ENCODE measurements at places on chromosomes 11 and 22.

DNA sequence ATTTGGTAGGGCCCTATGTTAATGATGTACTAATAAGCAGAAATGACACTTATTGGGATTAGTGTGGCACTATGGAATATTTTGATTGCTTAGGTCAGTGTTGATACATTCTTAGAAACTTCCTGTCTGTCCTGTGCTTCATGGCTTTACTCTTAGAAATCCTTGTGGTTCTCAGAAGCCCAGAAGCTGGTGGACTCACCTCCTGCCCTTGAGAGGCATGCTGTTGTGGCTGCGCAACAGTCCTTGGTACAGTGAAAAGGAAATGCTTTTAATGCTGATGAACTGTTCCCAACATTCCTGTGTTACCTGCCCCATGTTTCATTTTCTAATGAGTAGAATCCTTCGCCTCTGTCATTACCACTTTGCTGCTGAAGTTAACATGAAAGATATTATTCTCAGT, 52.4 kb upstream of the MYO18B start:
- DNase-seq = no peak

GRCh38 chr11:26201411-26201810, 130.5 kb upstream of the ANO3 start:
- no peak for DNase-seq

DNA sequence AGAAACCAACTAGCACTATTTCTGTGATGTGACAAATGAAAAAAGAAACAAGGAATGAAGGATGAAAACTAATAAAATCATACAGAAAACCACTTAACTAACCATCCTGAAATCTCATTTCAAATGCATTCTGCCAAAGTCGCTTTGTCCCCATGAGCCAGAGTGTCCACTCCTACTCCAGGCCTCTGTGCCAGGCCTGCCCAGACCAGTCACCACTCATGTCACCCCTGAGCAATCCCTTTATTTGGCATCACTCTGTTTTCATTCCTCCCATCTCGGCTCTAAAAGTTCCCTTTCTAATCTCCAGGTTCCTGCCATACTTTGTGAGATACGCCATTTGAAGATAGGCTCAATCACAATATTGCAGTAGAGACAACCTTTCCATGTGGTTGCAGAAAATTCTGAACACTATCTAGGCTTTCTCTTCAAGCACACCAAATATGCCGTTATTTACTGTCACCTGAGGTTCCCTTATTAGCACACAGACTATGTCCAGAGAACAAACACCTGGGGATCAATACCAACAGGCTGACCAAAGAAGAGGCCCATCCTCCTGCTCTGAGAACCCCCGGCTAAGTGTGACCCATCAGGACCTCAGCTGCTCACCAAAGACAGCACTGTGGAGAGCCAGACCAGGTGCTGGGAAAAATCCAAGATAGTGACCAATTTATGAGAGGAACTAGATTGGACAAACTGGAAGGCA, 202.4 kb downstream of the LARGE1 start:
- no peak for DNase-seq

DNA sequence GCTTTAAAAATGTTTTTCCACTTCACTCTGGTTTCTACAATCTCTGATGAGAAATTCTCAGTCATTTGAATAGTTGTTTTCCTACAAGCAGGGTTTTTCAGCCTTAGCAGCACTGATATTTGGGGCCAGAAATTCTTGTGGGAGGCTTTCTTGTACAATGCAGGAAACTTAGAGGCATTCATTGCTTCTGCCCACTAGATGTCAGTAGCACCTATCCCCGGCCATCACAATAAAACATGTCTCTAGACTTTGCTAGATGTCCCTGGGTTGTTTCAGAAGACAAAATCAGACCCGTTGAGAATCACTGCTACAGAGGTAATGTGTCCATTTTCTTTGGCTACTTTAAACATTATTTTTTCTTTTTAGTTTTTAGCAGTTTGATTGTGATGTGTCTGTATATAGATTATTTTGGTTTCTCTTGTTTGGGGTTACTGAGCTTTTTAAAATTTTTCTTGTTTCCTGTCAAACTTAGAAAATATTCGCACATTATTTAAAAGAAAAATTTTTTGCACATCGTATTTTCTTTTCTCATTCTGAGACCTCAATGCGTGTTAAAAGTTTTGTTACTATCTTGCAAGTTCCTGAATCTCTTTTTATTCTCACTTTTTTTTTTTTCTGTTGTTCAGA, 60.8 kb upstream of the CCDC179 start:
- DNase-seq = no peak

- no peak for DNase-seq
Observed at GRCh38 chr11:17838102-17838501, 103.5 kb downstream of the KCNC1 start.

GRCh38 chr11:61273178-61274078, 21.7 kb downstream of the VWCE start:
- no peak for DNase-seq

- no peak for DNase-seq
Observed at GRCh38 chr11:69352715-69353319, 58.9 kb downstream of the MYEOV start.

DNA sequence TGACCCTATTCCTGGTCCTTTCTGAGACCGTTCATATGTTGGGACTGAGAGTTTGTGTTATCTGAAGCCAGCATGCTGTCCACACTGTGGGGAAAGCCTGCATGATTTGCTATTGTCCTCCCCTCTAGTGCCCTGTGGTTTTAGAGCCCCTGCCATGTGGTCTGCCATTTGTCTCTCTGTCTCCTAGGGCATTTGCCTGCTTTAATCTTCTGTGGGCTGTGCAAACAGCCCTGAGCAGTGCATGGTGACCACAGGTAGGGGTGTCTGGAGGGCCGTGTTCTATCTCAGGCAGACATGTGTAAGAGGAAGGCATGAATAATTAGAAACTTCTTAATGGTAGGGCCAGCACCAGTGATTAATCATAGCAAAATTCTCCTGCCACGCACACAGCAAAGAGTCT, 23.0 kb downstream of the AMPD3 start:
- DNase-seq = no peak

GRCh38 chr11:28615542-28615941, 507.4 kb downstream of the METTL15 start:
- DNase-seq = no peak

GRCh38 chr11:58992489-58992888, 53.2 kb downstream of the GLYATL1 start:
- DNase-seq = no peak

GRCh38 chr22:37199760-37200108, 11.7 kb upstream of the C1QTNF6 start:
- no peak for DNase-seq

DNA sequence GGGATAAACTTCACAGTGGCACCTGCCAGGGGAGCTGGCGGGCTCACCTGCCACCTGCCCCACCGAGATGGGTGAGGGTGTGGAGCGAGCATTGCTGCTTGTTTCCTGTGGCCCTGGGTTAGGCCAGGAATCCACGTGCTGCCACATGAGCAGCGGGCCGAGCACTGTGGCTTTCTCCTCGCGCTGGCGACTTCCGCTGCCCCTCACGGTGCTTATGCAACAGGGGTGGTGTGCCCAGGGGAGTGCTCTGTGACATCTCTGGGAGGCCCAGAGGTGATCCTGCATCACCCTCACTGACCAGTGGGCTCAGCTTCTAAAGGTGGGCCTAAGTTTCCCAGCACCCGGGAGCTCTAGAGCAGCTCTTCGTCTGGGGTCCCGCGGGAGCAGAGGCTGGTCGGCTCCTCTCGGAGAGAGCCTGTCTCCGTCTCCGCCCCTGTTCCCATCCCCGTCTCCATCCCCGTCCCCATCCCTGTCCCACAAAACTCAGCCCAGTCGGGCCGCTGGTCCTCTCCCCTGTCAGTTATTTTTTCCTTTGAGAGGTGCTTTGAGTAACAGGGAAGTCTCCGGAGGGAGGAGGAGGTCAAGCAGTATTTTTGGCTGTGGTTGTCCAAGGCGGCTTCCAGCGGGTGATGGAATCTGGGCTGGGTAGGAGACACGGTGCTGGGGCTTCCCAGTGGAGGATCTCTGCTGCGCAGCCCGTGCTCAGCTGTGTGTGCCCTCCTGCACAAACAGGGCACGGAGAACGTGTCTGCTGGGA, 42.5 kb downstream of the AP2A2 start:
- no peak for DNase-seq

- no peak for DNase-seq
Observed at GRCh38 chr11:3873712-3874349, 18.4 kb downstream of the STIM1 start.

GRCh38 chr11:22666688-22667439, 453 bp downstream of the GAS2 start:
- DNase-seq = no peak

DNA sequence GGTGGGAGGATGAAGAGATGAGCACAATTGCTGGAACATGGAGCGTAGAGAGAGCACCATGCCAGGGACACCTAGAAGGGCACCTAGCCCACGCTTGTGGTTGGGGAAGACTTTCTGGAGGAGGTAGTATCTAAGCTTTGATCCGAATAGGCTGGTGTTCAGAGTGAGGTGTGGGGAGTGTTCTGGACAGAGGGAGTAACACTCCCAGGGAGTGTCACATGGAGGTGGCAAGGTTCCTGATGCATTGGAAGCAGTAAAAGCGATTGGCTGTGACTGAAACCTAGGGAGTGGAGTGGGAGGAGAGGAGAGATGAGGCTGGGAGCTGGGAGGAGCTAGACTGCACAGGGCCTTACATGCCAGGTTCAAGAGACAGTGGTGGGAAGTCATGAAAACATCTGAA, 188.0 kb upstream of the NCAM1 start:
- DNase-seq = no peak

DNA sequence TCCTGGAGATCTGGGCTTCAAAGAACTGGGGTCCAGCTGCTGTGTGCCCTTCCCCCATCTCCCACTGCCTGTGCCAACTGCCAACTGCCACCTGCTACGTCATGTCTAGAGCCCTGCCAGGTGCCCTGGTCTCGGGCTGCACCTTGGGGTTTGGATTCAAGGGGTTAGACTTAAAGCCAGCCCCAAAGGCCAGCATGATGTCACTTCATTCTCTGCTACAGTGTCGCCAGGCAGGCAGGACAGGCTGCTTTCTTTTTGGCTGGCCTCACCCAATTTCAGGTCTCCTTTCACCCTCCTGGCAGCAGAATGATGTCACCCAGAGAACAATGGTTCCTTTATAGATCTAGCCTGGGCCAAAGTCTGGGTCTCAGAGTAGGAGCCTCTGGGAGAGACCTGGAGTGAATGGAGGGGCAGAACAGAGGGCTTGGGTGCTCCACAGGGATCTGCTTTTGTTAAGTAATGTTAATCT, 79.5 kb upstream of the CRYBB3 start:
- no peak for DNase-seq

DNA sequence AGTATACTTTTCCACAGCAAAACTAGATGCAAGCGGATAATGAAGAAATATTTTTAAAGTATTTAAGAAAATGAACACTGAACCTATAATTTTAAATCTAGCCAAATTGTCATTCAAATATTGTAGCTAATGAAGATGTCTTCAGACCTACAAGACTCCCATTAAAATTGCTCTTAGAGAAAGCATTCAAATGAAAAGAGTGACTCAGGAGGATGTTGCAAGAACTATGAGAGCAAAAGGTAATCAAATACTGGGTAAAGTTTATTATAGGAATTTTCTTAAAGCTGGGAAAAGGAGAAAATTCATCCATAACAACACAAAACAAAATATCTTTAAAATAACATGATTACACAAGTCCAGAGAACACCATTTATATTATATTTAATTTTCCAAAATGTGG, 5.4 kb upstream of the POU2AF1 start:
- DNase-seq = no peak

GRCh38 chr11:46389450-46390330, 1.9 kb downstream of the CHRM4 start:
- DNase-seq = peak; percentile 36

GRCh38 chr11:115869780-115870431, 365.7 kb upstream of the CADM1 start:
- no peak for DNase-seq

GRCh38 chr11:103737747-103738146, 298.7 kb upstream of the DDI1 start:
- no peak for DNase-seq

- no peak for DNase-seq
Observed at GRCh38 chr11:63595296-63595695, 18.9 kb downstream of the PLAAT3 start.

GRCh38 chr11:79082907-79083306, 357.9 kb downstream of the TENM4 start:
- DNase-seq = no peak

DNA sequence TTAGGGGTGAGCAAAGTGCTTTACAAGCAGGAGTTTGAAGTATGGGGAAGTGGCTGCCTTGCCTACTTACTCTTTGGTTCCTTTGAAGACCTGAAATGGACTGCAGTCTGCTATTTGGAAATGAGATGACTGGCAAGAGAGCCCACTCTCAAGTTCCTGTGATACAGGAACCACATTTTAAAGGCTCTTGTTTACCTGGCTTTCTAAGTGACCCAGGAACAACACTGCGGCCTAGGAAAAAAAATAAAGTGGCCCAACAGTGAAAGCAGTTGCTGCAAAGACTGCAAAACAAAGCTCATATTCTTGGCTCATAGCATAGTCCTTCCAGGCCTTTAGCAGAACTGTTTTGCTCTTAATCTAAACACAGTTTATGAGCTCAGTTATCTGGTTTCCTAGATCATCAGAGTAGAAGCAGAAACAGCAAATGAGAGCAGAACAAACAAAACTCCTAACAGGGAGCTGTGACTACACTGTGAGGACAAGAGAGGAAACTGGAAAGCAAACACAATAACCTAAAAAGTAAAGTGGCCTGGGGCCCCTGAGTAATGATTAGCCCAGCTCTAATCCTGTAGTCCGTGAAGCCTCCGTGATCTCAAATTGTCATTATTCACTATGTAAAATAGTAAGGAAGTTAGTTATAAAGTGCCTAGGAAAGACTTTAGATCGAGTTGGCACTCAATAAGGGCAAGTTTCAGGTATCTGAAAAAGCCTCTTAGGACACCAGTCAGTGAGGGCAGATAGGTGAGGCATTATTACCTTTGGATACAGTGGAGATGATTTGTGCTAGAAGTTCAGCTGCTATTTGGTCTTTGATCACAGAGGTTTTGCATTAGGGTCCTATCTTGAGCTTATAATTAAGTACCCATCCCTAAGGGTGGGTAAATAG, 11.5 kb downstream of the CCDC117 start:
- DNase-seq = no peak

DNA sequence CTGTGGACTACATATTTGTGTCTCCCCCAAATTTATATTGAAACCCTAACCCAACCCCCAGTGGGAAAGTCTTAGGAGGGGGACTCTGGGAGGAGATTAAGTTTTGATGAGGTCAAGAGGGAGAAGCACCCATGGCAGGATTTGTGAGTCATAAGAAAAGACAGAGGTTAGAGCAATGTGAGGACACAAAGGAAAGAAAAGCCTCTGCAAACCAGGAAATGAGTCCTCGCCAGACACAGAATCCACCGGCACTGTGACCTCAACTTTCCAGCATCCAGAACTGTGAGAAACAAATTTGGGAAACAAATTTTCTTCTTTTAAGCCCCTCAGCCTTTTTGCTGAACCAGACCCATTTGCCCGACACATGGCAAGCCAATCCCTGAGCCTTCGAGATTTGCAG, 397.0 kb downstream of the NTM start:
- no peak for DNase-seq

Data from hematopoietic multipotent progenitor cell treated with erythropoietin and hydrocortisone succinate and interleukin-3 and kit ligand, for 15 days (in vitro differentiated cells).